ENCODE measurements at places on chromosomes 7 and 10.

GRCh38 chr7:155844526-155844925, 32.3 kb upstream of the SHH start:
- no peak for DNase-seq

DNA sequence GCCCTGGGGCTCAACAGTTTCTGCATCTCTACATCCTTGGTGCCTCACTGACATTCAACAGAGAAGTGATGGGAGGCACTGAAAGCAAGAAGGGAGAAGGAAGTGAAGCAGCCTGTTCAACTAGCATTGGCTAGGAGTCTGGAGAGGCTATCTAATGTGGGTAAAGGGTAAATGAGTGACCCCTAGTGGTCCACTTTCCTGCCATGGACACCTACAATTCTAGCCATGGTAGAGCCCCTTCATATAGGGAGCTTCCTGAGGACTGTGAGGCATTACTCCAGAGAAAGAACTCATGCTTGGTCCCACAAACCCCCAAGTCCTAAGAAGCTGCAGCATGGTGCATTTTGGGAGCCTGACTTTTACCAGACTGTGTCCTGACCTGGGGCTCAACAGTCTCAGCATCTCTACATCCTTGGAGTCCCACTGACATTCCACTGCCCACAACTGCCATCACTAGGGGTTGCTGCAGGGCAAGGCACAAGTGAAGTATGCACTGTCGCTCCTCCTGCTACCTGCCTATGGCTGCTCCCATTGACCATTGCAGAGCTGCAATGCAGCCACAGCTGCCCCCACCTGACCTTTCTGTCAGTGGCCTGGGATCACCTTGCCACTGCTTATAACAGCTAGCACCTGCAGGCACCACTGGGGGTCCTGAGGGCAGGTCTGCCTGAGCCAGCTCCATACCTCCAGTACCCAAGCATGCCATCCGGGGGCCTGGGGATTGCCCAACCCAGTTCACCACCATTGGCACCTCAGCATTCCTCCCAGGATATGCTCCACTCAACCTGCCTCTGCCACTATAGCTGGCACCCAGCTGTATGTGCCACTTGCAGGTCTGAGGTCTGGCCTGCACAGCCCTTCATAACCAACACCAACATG, 44.1 kb upstream of the CDK6 start:
- DNase-seq = no peak

GRCh38 chr7:70886547-70886946, 245.4 kb upstream of the GALNT17 start:
- no peak for DNase-seq

GRCh38 chr10:71878327-71879034, 27.4 kb upstream of the PSAP start:
- peak; percentile 49 for DNase-seq

DNA sequence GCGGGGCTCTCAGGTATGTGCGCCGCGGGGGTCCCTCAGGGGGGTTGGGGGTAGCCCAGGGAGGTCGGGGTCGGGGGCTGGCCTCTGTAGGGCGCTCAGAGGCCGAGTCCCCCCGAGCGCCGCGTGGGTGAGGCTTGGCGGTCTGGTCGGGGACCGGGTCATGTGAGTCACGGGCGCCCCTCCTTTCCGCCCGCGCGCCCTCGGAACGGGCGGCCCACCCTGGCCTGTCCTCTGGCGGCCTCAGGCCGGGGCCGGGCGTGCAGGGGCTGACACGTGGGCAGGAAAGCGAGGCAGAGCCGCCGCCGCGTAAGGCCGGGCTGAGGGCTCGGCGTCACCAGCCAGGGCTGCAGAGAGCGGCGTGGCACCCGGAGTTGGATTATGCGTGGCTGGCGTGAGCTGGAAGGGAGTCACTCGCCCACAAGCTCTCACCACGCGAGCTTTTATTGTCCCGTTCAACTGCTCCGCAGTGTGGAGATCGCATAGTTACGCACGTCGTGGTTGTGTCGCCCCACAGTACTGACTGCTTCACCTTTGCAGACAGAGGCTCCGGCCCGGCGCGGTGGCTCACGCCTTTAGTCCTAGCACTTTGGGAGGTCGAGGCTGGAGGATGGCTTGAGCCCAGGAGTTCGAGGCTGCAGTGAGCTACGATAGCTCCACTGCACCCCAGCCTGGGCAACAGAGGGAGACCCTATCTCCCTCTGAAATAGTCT, 385 bp downstream of the SHLD2 start:
- peak; percentile 48 for DNase-seq

All from GF-D8 (cell line).